ENCODE measurements at places on chromosomes 7 and 10.

GRCh38 chr7:24962418-24962962, 17.5 kb downstream of the OSBPL3 start:
- no peak for DNase-seq

DNA sequence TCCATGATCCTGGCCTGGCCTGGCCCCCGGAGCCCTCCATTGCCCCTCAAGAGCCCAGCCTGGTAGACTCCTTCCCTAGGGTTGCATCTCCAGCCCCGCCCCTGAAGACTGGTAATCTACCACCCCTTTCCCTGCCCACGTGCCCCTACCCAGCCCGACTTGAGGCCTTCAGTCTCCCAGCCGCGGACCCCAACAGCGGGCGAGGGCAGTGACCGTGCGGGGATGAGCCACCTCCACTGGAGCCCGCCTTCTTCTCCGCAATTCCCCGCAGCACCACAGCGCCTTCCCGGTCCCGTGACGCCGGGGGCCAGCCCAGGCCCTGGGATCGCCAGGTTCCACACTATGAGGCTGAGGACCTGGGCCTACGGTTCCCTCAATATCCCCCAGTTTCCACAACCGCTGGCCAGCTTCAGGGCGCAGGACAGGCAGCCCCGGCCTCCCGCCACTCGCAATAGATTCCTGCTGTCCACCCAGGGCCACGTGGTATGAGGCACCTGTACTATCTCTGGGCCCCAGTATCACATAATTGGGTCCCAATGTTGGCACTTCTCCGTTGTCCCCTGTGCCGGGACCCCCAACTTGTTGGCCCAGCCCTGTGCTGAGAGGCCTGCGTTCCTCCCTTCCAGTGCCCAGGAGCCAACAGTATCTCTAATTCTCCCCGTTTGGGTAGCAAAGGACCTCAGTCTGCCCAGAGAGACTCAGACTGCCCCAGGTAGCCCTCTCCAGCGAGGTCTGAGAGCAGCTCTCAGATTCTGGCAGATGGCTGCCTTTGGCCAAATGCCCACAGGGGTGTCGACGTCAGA, 1.1 kb upstream of the GPRIN2 start:
- no peak for DNase-seq

GRCh38 chr10:130477360-130477759, 341.2 kb downstream of the GLRX3 start:
- no peak for DNase-seq

GRCh38 chr10:126904818-126905701, at the start of gene DOCK1:
TSS of gene DOCK1 (plus strand) at chr10:126905428. CDS start at chr10:126905518, 90 bp downstream.
- no peak for DNase-seq

- DNase-seq: peak; percentile 95
Measured at GRCh38 chr7:95897557-95898251, 125.3 kb downstream of the DYNC1I1 start.

DNA sequence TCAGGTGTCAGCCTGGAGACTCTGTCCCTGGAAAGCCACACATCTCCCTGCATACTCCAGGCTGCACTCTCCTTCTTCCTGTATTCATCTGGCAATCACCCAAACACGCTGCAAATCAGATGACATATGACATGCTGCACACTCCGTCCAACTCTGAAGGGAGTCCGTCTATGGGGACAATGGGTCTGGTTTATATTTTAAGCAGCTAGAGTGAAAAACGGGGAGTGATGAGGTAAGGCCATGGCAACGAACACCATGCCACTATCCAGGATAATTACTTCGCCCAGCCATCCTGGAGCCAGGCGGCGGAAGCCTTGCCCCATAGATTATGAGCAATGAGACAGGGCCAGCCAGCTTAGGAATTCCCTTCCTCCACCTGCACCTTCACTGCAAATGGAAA, 140.1 kb downstream of the PLXNA4 start:
- no peak for DNase-seq

- no peak for DNase-seq
Measured at GRCh38 chr10:81843042-81843441, 32.0 kb upstream of the NRG3 start.

- DNase-seq: no peak
Measured at GRCh38 chr10:30821261-30821993, 191.9 kb upstream of the LYZL2 start.

GRCh38 chr10:32005050-32005449, 51.2 kb downstream of the KIF5B start:
- no peak for DNase-seq

GRCh38 chr10:120475844-120476791, 19.1 kb downstream of the PLPP4 start:
- no peak for DNase-seq

- DNase-seq: no peak
Measured at GRCh38 chr7:133911724-133912123, 215.4 kb upstream of the LRGUK start.

DNA sequence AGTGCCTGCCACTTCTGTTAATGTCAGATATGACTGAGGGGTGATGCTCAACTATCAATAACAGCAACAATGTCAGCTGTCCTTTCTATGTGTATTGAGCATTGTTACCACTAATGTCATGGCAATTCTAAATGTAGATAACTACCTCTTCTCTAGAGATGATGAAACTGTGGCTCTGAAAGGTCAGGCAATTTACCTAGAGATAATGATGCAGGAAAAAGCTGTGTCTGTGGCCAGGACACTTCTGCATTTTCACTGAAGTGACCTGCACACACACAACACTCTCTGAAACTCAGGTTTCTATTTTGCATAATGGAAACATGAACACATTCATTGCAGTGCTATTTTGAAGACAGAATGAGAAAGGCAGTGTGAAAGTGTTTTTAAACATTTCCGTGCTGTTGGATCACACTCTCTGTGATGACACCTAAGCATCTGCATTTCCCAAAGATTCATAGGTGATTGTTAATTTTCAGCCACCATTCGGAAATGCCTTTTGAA, 148.2 kb downstream of the KCND2 start:
- no peak for DNase-seq

- DNase-seq: no peak
Measured at GRCh38 chr7:78350926-78351325, 552.4 kb downstream of the PHTF2 start.

DNA sequence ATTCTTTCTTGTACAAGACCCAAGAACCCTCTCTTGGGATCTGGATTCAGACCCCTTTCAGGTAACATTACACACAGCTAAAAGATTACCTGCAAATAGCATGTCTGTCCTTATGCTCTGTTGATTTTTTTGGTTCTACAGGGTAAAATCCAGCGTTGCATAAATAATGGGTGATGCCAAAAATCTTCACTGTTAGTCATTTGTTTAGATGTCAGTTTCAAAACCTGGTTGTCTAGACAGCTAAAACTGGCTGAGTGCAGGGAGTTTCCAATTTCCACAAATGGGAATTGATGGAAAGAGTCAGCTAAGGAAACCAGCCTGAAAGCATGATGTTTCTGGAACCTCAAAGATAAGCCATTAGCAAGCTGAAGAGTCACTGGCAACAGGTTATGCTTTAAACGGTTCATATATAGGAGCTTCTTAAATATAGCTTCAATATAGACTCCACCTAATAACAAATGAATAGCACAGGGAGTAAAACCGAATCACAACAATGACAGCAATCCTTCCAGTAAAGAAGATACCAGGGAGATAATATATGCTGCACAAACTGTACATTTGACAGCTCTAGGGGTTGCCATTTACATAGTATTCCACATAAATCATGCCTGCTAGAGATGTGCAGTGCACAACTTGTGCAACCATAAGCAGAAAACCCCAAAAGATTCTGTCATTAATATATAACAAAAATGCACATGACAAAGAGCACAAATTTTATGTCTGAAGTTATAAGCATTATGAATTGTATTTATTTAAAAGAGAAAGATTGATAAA, 20.4 kb downstream of the CCDC71L start:
- DNase-seq: no peak

DNA sequence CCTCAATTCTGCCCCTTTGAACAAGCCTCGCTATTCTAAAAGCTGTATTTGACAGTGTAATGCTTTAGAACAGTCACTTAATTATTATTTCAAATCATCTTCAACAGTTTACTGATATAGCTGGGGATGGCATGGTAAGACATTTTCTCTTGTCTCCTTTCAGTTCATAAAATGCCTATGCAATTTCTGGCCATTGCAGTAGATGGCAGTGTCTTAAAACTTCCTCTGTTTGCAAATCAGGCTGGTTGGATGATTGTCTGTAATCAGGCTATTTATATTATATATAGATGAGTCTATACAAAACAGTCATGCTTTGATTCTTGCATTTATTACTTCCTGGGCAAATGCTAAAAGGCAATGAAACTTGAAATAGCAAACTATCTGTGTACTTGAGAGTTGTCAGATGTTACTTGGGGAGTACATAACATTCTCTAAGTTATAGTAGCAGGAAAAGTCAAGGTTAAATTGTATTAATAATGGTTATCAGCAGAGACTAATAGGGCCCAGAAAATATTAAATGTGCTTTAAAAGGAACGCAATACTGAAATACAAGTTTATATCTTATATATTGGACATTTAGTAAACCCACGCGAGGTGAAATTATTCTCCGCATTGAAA, 55.5 kb upstream of the LHFPL3 start:
- no peak for DNase-seq

DNA sequence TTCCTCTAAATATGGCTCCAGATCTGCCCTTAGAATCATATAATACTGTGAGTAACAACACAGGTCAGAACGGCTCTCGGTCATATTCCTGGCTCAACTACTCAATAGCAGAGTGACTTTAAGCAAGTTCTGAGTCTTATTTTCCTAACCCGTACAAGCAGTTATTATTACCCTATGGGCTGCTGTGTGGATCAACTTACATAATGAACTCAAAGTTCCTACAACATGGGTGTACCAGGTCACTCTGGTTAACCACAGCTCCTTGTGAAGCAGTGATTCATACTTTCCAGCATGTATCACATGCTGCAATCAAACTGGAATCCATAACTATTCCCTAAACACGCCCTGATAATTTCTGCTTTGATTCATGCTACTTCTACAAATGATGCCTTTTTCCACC, 107.3 kb downstream of the LRRN3 start:
- no peak for DNase-seq

DNA sequence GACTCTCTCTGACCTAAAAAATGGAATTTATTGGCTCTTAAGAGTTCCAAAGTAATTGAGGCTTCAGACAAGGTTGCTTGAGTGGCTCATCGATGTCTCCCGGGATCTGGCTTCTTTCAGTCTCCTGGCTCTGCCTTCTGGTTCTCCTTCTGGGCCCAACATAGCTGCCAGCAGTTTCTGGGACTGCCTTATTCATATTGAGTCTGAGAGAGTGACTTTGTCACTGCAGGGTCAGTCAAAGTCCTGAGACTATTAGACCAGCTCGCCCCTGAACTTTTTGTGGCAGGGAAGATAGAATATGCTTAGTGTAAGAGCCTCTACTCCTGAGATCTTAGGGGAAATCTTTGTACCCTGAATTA, 94.0 kb downstream of the MMRN2 start:
- no peak for DNase-seq

GRCh38 chr10:123579675-123580074, 86.5 kb upstream of the GPR26 start:
- DNase-seq: no peak

GRCh38 chr7:149732111-149732561, 41.3 kb downstream of the ZNF467 start:
- DNase-seq: no peak

GRCh38 chr10:114996542-114996941, 58.5 kb downstream of the TRUB1 start:
- DNase-seq: no peak

GRCh38 chr7:43454936-43455518, 127.9 kb upstream of the STK17A start:
- no peak for DNase-seq

DNA sequence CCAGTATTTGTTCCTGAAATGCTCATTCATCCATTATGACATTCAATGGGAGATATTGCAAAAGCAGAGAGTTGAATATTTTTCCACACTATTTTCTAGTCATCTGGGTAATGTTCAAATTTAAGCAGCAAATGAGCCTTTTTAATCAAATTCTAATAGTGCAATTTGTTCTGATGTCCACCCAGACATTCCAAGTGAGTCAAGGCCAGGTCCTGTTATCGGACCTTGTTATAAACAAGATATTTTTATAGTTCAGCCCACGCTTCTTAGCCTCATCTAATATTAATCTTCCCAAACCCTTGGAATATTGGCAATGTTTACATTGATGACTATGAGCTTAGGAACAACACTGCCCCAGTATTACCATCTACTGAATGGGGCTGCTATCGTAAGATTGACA, 500.1 kb upstream of the PHF14 start:
- DNase-seq: no peak

All from NCI-H2081 treated with DMSO at 0.1 percent for 48 hours (cell line).